Stimulated activated CD4-positive, alpha-beta T cell treated with anti-CD3 and anti-CD28 coated beads, Interleukin-2, amount 100 ng/mL, for 24 hours (primary cell): ENCODE measurements at places on chromosomes 12 and 14.

- no peak for DNase-seq
Observed at GRCh38 chr12:2124466-2125023, 71.8 kb downstream of the CACNA1C start.

GRCh38 chr12:113248842-113249435 lies 27.7 kb downstream of the TPCN1 start:
- no peak for DNase-seq

- DNase-seq: no peak
Observed at GRCh38 chr14:38662781-38663180, 406.9 kb upstream of the CLEC14A start.

GRCh38 chr14:56153267-56153666 lies 35.1 kb downstream of the PELI2 start:
- no peak for DNase-seq

GRCh38 chr12:22858849-22859570 lies 234.0 kb downstream of the ETNK1 start:
- DNase-seq: no peak

DNA sequence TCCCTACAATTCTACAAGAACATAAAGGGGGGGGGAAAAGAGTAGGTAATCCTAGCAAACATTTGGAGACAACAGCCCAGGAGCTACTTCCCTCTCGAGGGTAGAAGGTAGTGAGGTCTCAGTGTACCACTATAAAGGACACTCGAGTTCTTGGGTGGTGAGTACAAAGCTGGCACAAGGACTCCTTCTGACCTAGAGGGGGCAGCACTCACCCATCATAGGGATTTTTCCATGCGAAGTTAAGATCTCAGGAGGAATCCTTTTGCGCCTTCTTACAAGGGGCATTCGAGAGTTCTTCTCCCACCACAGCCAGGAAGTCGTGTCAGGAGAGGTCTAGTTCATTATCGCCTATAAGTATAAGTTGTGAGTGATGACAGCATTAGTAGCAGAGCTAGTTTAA lies 200.2 kb upstream of the RBM19 start:
- no peak for DNase-seq

DNA sequence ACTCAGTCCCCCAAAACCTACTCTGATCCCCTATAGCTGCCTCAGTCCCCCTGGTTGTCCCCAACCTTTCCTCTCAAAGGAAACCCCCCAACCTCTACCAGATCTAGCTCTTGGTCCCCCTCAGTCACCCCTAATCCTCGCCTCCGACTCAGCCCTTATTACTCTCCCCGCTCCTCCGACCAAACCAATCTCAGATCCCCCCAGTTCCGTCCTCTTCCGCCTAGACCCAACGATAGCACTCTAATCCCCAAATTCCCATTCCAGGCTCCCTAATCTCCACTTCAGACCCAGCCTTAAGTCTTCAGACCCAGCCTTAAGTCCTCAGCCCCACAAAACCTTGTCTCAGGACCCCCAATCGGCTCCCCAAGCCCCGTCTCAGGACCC lies 612 bp downstream of the VPS37B start:
- no peak for DNase-seq

GRCh38 chr12:12612358-12612757 lies 682 bp downstream of the CREBL2 start:
- DNase-seq: peak; percentile 23

DNA sequence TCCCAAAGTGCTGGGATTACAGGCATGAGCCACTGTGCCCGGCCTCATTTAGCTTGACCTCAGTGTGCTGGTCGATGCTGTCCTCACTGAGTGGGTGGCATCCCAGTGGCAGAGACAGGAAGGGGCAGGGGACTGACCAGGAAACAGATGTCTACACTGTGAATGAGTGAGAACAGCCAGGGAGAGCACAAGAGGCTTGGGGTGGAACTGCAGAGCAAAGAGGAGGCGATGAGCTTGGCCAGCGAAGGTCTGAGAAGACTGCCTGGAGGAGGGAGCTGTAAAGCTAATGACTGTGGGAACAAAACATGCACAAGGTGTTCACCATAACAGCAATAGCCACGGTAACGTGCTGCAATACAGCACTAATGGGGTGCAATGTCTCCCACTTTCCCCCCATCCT lies 57.2 kb upstream of the BEGAIN start:
- DNase-seq: no peak

GRCh38 chr14:55317542-55318306 lies 46.5 kb downstream of the FBXO34 start:
- no peak for DNase-seq

DNA sequence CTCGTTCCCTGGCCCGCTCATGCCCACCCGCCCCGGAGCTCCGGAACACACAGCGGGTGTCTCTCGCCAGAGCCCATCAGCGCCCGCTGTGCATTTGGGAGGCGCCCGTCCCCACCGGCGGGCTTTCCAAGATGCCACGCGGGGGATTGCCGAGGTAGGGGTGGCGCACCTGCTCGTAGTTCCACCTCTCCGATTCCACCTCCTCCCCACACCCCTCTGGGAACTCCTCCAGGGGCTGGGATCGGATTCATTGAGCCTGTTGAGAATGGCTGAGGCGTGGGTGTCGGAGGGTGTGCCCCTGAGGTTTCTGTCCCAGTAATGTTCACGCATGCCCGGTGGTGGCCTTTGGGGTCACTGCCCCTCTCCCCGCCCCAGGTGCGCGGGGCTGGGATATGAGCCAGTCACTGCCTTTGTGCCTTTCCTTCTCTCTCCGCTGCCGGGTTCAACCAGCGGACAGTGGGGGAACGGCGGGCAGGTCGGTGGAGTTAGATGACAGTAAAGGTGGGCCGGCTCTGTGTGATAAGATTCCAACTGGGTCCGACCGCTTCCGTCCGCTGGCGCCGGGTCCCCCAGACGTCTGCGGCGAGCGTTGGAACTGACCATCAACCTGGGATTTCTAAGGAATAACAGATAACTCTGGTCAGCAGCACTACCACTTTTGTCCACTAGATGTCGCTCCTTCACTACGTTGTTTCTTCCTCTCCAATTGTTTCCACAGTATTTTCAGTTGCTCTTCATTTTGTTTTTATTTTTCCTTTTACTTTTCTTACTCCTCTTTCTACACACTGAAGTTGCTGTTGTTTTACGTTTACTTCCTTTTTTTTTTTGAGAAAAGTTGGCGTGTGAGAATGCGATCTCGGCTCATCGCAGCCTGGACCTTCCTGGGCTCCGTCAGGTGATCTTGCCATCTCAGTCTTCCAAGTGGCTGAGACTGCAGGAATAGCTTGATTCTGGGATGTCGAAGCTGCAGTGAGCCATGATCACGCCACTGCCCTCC lies 178.1 kb upstream of the ALG10B start:
- DNase-seq: peak; percentile 81

GRCh38 chr14:102264355-102264754 lies 40.6 kb downstream of the MOK start:
- DNase-seq: no peak
